ENCODE measurements at places on chromosomes 1 and 21.

DNA sequence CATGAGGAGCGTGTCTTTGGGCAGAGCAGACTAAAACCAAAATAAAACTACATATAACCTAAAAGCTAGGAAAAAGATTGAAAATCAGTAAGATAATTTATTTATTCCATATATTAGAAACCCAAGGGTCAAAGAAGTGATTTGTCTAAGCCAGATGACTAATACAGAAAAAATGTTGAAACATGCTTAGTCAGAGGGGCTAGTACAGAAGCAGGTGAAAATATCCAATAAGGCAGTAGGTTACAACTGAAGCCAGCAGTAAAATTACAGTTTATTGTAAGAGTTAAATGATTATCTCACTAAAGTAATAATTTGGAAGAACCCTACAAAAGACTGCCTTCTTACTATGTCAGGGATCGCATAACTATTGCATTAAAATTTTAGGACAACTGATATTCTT, 1190.9 kb upstream of the PRMT6 start:
- no peak for DNase-seq

- DNase-seq = no peak
Measured at GRCh38 chr1:170247751-170248521, 102.2 kb downstream of the NTMT2 start.

- DNase-seq = no peak
Measured at GRCh38 chr1:48740621-48741020, 36.1 kb downstream of the BEND5 start.

DNA sequence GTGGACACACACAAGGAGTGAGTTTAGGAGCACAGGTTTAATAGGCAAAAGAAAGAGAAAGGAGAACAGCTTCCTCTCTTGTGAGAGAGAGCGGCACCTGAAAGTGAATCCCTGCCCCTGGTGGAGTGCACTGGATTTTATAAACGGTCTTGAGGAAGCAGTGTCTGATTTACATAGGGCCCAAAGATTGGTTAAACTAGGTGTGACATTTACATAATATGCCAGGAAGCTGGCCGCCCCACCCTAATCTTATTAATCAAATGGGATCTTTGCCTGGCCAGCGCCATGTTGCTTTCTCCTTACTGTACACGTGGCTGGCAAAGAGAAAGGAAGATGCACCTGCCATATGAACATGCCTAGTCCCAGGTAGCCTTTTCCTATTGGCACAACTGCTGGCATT, 38.7 kb downstream of the CFH start:
- DNase-seq = no peak

GRCh38 chr1:109207467-109208103, 6.1 kb upstream of the SARS1 start:
- DNase-seq = no peak

DNA sequence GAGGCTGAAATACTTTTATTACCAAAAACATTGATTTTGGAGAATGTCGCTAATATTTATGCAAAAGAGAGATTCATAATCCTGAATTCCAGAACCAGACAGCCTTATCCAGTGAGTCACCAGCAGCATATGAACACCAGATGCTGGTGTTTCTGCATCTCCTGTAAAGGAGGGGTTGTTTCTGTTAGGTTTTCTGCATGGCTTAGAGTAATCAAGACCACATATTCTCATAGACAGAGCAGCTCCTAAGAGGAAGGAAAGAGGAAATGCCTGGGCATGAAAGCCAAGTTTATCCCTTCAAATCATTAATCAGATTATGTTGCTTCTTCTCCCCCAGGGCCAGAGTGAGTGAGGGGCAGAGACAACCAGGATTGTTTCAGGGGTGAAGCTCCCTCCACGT, 86.2 kb downstream of the NGF start:
- DNase-seq = no peak

- DNase-seq = no peak
Measured at GRCh38 chr1:234535763-234536515, 57.0 kb upstream of the TARBP1 start.

GRCh38 chr1:185676969-185677368, 57.2 kb upstream of the HMCN1 start:
- no peak for DNase-seq

GRCh38 chr1:22930240-22930912, 42.3 kb downstream of the LACTBL1 start:
- peak; percentile 38 for DNase-seq

- no peak for DNase-seq
Measured at GRCh38 chr1:203283597-203283996, 21.7 kb upstream of the BTG2 start.

DNA sequence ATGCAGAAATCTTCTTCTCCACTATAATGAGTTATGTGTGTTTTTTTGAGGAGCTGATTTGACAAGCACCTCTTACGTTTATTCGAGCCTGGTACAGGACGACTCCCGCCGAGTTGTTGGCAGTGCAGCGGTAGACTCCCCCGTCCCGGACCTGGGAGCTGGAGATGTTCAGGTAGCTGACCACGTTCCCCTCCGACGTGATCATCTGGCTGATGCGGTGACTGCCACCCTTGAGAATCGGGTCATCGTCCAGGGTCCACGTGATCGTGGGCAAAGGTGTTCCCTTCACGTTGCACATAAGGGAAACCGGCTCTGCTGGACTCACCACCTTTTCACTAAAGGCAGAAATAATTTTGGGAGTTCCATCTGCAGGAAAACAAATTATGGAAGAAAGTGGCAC, 471.8 kb downstream of the PCP4 start:
- no peak for DNase-seq

DNA sequence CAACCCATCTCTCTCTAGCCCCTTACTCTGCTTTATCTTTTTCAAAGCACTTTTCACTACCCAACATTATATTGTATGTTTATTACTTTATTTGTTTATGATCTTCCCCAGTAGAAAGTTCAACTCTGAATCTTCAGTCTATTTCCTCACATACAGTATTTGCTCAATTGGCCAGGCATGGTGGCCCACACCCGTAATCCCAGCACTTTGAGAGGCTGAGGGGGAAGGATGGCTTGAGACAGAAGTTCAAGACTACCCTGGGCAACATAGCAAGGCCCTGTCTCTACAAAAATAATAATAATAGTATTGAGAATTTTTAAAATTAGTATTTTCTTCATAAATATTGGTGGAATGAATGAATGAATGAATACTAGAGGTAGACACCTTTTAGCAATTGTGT, 1.2 kb downstream of the STPG1 start:
- no peak for DNase-seq

- no peak for DNase-seq
Measured at GRCh38 chr1:39272027-39272797, 67.7 kb downstream of the MACF1 start.

DNA sequence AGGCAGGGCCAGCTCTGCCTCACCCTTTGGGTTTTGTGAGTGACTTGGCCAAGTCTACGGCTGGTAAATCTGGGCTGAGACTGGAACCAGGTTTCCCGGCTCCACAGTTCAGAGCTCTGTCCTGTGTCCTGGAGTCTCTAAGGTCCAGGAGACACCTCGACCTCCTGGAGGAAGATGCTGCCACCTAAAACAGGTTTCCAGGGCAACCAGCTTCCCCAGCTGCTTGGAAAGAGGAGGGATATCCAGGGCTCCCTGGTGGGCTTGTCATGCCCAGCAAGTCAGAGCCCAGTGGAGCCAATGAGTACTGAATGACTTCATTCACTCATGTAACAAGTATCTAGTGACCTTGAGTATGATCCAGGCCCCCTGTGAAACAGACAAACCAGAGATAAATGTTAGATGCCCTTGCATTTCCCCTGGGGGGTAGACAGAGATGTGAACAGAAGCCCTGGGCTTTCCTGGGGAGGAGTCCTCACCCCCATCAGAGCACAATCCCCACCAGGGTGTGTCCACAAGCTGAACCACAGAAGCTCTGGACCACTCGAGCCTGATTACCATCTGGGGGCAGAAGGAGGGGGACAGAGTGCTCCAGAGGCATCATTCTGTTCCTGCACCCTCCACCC, 181.2 kb upstream of the RAB4A start:
- no peak for DNase-seq

- DNase-seq = no peak
Measured at GRCh38 chr1:4805987-4806386, 151.6 kb downstream of the AJAP1 start.

- DNase-seq = peak; percentile 94
Measured at GRCh38 chr1:68384321-68384813, 65.4 kb downstream of the RPE65 start.

DNA sequence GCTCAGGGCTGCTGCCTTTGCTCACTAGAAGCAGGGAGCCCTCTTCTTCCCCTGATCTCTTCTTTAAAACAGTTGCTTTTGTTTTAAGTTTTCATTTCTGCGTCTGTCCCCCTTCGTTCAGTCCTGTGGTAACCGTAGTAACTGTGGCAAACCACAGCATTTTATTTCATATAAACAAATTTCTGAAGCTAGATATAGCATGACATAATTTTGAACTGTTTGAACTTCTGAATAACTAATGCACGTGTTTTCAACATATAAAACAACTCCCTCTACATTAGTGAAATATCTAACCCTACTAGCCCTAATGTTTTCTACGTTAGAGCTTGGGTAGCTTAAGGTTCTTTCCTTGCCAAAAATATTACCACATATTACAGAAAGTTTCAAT, 104.6 kb downstream of the DISP1 start:
- DNase-seq = no peak

GRCh38 chr21:45522986-45523385, 19.3 kb downstream of the SLC19A1 start:
- DNase-seq = no peak

- DNase-seq = no peak
Measured at GRCh38 chr1:228276174-228276831, 68.5 kb downstream of the OBSCN start.

DNA sequence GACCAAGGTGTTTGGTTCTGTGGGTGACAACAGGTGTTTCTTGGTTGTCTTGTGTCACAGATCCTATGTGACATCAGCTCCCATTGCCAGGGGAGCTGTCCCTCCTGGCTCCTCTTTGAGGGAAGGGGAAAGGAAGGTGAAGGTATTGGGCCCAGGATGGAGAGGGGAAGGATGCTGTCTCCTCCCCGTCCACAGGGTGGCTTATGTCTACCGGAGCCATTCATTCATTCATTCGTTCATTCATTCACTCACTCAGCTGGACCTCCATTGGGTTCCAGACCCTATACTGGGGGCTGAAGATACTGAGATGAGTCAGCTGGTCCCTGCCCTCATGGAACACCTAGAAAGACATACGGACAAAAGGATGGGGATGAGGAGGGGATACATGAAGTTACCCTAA, 38.9 kb downstream of the EPHB2 start:
- no peak for DNase-seq

DNA sequence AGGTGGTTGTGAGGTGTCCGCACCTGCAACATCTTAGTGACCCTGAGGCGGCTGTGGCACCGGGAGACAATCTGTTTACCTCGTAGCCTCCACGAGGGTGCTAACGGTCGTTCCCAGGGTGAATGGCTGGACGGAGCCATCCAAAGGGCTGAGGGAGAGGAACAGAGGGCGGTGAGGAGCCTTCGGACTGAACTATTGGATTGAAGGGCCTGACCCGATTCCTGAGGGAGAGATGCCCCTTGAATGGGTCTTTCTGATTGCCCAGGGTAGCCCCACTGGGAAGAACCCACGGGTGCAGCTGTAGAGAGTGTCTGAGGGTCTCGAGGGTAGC, 2.3 kb downstream of the NR5A2 start:
- no peak for DNase-seq

Measured in inflammatory macrophage treated with lipopolysaccharide for 4 hours (primary cell).